ENCODE measurements at places on chromosomes 11 and 22. TPM values are rescaled to one million over a fixed set of nuclear protein-coding genes. Genes with fewer than 3 reads are reported as not detected.

Gene ABCG4
- 0.45 TPM for total RNA-seq

Gene SCGB1D2
- not detected for total RNA-seq

Gene SLC17A6
- total RNA-seq: not detected

Gene A4GALT
- 12.2 TPM for total RNA-seq

Gene MMP8
- total RNA-seq: not detected

Gene OR10D3
- not detected for total RNA-seq

Gene POLR2L
- total RNA-seq: 673 TPM

Gene TSKU
- total RNA-seq: 98.6 TPM

Gene CREB3L1
- total RNA-seq: 6.6 TPM

Gene ALKBH3
- total RNA-seq: 30.4 TPM

Gene NCAM1
- not detected for total RNA-seq

Gene FBXO3
- 29.2 TPM for total RNA-seq

Gene IL17REL
- 0.06 TPM for total RNA-seq

Gene C11orf87
- total RNA-seq: not detected

Gene SCGB1C1
- total RNA-seq: not detected

Gene SLC22A6
- total RNA-seq: not detected

Gene MMP12
- total RNA-seq: not detected

Gene TP53AIP1
- not detected for total RNA-seq

Gene TREH
- not detected for total RNA-seq

Gene PLAAT5
- not detected for total RNA-seq

Gene CD3G
- total RNA-seq: not detected

Gene TYMP
- 7.8 TPM for total RNA-seq

Gene PRAME
- 112 TPM for total RNA-seq

Gene SGSM1
- total RNA-seq: 0.33 TPM

Gene MAPK8IP2
- 3.9 TPM for total RNA-seq

Measured in A549 treated with ZK216348 at 1 μM for 4 hours (cell line).